Activated CD4-positive, alpha-beta T cell treated with anti-CD3 and anti-CD28 coated beads, Interleukin-2, amount 10 ng/mL, durations not matched to agents 7 days and 5 days (primary cell): ENCODE measurements at places on chromosomes 2 and 18.

DNA sequence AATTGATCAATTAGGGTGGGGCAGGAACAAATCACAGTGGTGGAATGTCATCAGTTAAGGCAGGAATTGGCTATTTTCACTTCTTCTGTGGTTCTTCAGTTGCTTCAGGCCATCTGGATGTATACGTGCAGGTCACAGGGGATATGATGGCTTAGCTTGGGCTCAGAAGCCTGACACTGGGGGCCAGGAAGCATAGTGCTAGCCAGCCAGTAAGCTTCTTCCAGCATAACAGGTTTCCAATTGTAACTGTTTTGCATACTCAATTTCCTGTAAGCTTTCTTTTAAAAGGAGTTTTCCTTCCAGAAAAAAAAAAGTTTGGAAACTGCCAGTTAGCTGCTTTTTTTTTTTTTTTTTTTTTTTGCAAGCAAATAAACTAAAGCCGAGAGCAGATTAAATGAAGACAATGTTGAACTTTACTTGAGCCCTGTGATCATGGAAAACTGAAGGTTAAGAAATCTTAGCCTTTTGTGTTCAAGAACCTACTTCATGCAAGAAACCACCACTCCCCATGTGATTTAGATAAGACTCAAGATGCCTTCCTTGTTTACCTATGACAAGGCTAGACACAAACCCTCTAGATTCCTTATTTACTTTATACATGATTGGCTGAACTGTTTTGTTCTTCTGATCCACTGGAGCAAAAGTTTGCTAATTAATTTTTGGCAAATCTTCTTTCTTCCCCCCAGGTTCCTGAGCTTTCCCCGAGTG, 126.9 kb upstream of the LINC00305 start:
- no peak for DNase-seq

GRCh38 chr2:44016282-44016681, 20.5 kb upstream of the LRPPRC start:
- peak; percentile 61 for DNase-seq

DNA sequence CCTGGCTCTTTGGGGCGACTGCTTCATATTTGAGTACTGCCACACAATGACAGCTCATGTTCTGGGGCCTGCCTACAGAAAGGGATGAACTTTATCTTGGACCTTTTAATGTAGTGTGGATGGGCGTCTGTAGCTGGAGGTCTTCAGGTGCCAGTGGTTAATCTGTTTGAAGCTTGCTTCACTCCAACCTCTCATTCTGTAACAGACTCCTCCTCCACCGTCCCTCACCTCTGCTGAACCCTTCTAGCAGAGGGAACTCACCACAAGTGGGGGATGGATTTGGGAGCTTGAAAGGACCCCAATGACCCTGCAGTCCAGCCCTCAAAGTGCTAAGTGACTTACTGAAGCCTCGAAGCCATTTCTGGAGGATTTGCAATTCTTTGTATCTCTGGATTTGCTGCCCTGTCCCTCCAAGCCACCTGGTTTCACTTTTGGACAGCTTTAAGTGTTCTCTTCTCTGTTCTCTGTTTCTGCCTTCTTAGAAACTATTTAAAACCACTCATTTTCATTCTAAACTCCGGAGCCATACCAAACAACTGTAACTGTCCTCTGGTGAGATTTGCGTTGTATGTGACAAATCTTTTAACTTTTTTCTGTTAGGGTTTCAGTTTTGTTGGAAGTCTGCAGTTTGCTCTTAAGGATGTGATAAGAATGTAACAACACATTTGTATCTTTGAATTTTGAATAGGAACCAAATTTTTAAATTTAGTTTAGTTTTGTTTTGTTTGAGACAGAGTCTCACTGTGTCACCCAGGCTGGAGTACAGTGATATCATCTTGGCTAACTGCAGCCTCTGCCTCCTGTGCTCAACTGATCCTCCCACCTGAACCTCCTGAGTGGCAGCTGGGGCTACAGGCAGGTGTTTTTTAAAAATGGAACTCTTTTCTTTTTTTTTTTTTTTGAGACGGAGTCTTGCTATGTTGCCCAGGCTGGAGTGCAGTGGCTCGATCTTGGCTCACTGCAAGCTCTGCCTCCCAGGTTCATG, 37.0 kb upstream of the CASP8 start:
- DNase-seq = no peak

- no peak for DNase-seq
Observed at GRCh38 chr2:100404411-100404810, 13.1 kb downstream of the CHST10 start.

DNA sequence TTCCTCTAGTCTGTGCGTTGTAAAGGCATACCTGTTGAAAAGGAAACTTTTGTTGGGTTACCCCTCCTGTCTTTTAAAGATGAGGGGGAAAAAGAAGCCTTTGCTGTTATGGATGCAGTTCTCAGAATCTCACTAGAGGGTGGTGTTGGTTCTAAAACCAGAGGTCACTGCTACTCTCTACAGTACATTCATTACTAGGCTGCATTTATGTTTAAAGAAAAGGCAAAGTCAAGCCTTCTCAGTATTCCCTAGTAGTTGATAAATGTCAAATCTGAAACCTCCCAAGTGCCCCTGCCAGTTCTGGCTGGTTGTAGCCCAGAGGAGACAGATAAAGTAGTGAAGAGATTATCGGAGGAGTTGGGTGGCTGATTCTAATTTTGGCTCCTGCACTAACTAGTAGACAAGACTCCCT, 1.4 kb upstream of the PLCL1 start:
- DNase-seq = peak; percentile 51

- DNase-seq = no peak
Observed at GRCh38 chr2:101815739-101816391, 118.4 kb downstream of the MAP4K4 start.

DNA sequence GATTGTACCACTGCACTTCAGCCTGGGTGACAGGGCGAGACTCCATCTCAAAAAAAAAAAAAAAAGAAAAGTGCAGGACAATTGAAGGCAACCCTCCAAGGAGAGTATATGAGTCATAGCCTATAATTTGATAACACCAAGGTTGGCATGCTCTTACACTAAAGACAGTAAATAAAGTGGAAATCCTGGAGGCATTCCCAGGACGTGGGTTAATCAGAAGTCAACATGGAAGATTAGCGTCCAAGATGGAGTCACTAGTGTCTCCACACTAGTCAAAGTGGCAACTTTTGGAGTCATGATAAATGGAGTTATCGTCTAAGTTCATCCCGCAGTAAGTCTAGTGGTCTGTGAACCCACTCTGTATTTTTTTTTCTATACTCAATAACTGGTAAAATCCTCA, 21.2 kb upstream of the UGGT1 start:
- no peak for DNase-seq

DNA sequence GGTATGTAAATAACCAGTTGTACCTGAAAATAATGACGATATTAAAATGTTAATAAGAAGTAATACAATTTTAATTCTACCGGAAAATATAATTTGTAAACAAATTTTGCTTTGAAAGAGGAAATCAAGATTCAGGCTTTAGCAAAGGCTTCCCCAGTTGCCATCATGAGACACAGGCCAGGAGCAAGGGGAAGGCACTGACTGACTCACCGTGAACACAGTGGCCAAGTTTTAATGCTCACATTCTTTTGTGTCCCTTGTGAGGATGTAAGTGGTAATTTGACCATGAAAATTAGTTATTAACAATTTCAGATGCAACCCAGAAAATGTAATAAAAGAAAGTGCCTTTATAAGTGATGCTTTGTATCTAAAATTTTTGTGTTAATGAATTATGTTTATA, 164.1 kb downstream of the GREB1L start:
- no peak for DNase-seq
